ENCODE measurements at places on chromosomes 7 and 10. TPM values are rescaled to one million over a fixed set of nuclear protein-coding genes. Genes with fewer than 3 reads are reported as not detected.

VWA2 gene
- 0.07 TPM for polyA plus RNA-seq

TET1 gene
- 1.1 TPM for polyA plus RNA-seq

DNA sequence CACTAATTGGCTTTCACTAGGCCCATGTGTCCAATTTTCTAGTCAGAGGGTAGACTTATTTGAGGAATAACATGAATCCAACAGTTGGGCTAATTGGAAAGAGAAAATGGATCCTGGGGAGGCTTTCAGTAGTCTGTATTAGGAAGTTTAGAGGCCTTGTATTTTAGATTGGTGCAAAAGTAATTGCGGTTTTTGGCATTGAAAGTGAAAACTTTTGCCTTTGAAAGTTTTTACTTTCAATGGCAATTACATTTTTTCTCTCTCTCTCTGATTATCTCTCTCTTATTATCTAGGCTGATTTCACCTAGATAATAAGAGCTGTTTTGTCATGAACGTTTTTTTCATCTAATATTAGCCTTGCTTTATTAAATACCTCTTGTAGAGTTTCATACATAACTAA is 981.7 kb downstream of the REEP3 start:
- no peak for DNase-seq

GRCh38 chr7:154546946-154547587 is 455.9 kb downstream of the PAXIP1 start:
- DNase-seq, result no peak

- no peak for DNase-seq
These were observed 14.4 kb upstream of the GDF10 start for GRCh38 chr10:47285381-47286115.

GRID1 gene
- polyA plus RNA-seq, result 0.20 TPM
